Activated T-helper 1 cell treated with anti-CD3 and anti-CD28 coated beads, Interleukin-12 subunit alpha, Interleukin-12 subunit beta, Interleukin-2, Interleukin-4 antibody, amounts not matched to agents 30 ng/mL and 10 ng/mL and 1 ng/mL, durations not matched to agents 14 hours and 24 hours and 36 hours (primary cell): ENCODE measurements at places on chromosomes 13 and 19. TPM values are rescaled to one million over a fixed set of nuclear protein-coding genes. Genes with fewer than 3 reads are reported as not detected.

DNA sequence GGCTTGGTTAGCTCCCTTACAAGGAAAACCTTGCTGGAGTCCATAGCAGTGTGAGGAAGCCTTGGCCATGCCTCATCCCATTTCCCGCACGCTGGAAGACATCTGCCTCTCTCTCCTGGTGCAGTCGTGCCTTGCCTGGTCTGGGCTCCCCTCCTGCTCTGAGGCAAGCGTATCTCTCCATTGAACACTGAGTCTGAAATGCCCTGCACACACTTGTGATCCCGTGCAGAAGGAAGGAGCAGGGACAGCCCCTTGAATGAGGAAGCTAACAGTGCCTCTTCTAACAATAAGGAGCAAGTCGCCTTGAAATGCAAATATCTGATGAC is 407 bp upstream of the ZNF440 start:
- no peak for DNase-seq

DNA sequence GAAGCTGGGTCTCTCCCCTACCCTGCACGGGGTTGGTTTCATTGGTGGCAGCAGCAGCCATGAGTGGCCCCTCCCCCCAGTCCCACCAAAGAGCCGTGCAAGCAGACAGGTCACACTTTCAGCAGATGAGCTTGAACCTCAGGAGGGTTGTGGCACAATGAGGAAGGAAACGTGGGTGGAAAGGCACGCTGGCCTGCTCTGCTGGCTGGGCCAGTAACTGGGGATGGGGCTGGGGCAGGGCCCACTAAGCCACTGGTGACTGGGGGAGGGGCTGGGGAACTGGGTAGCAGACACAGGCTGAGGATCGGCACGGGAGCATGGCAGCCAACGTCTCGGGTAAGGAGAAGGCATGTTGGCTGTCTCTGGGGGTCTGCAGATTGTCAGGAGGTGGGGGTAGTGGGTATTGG is at the start of gene P2RY11:
TSS of gene P2RY11 (plus strand) at position 289 of the 407 bp plus-strand sequence. CDS start at position 318, 29 bp downstream.
- no peak for DNase-seq

GRCh38 chr19:23420824-23421223 is 25.6 kb upstream of the ZNF91 start:
- DNase-seq, result no peak

DNA sequence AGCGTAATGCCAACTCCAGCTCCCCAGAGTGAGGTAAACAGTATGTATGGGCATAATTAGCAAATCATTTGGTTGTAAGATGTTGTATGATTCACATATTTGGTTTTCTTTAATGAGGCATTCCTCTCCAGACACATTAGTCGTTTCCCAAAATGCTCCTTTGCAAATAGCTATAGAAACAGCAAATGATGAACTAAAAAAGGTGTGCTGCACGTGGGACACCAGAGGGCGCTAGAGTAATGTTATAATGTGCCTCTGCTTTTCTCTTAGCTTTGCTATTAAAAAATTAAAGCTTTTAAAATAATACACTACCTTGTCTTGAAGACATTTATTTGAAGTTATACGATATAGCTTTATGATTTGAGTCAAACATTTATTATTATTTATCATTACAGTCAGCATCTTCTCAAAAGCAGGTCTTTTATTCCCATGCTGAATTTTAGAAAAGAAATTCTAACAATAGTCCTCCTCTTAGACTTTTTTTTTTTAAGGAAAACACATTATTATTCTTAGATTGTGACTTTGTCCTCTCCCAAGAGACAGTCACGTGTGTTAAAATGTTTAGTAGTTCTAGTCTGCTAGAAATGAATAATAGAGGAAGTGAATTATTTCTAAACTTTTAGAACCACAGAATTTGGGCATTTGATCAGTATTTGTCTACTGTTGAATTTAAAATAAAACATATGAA is 121.6 kb upstream of the FRY start:
- peak; percentile 38 for DNase-seq

GRCh38 chr19:6571167-6571566 is 19.8 kb downstream of the CD70 start:
- DNase-seq, result no peak

GRCh38 chr13:47480951-47481350 is 520.1 kb downstream of the SUCLA2 start:
- DNase-seq, result no peak

The ZNF560 gene
- not detected in 2 replicates for total RNA-seq

GRCh38 chr13:23325191-23325590 is 108.3 kb downstream of the SACS start:
- DNase-seq, result no peak

The MEIS3 gene
- total RNA-seq, result not detected in 2 replicates

DNA sequence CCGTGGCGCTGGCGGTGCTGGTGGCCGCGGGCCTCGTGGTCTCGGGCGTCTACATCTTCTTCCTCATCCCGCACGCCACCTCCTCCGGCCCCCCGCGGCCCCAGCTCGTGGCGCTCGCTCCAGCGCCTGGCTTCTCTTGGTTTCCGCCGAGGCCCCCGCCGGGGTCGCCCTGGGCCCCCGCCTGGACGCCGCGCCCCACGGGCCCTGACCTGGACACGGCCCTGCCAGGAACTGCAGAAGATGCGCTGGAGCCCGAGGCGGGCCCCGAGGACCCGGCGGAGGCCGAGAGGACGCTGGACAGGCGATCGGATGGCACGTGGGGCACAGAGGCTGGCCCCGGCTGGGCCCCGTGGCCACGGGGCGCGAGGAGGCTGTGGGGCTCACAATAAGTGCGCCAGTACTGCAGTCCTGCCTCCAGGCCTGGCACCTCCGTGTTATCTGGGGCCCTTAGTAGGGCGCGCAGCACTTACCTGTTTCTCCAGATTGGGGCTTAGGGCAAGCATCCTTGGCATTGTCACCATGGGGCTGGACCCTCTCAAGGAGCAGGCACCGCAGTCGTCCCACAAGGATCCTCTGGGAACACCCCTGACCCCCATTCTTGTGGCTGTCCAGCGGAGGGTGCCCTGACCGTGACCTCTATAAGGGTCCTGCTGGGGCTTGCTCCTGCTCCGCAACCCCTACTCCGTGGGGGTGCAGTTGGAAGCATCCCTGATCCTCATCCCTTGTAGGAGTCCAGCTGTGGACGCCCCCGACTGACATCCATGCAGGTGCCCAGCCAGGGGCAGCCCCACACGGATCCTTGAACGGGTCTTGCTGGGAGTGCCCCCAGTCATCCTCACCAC is 1.5 kb downstream of the RNF225 start:
- no peak for DNase-seq

- no peak for DNase-seq
Observed at GRCh38 chr13:97224544-97225300, 2.6 kb downstream of the MBNL2 start.

DNA sequence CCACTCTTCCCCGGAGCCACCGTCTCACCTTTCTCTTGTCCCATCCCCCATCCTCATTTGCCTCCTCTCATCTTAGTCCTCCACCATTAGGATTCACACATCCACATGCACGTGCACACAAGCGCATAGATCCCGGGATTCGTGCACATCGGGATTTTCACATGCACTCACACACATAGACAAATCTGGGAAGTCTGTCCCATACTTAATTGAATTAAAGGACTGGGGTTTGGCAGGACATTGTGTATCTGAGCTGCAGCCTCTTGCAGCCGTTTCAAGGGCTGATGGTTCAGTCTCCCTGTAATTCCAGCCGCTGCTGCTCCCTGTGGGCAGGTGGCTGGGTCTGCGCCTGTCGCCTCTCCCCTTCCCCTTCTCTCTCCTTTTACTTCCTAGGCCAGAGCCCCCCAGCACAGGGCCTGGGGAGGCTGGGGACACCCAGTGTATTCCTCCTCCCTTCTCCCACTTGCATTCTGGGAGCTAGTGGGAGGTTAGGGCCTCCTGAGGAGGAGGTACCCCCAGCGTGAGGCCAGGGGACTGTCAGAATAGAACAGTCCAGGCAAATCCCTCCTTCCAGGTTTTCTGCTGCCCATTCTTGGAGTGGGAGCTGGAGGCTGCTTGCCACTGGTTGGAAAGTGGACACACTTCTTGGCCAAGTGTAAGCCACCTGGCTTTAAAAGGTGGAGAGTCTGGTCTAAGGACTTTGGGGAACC is 43.6 kb downstream of the LYL1 start:
- DNase-seq, result no peak

The FFAR3 gene
- 0.20 and 0.36 TPM in 2 replicates for total RNA-seq

DNA sequence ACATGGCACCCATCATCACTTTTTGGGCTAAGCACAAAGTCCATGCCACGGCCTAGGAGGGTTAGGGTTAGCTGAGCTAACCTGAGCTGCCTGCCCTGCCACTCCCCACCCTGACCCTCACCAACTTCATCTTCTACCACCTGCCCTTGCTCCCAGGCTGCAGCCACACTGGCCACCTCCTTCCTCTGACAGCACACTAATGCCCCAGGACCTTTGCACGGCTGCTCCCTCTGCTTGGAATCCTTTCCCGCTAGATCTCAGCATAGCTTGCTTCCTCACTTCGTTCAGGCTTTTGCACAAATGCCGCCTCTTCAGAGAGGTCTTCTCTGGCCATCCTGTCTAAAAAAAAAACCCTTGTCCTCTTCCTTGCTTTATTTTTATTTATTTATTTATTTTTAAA is 13.2 kb downstream of the SHANK1 start:
- DNase-seq, result no peak

DNA sequence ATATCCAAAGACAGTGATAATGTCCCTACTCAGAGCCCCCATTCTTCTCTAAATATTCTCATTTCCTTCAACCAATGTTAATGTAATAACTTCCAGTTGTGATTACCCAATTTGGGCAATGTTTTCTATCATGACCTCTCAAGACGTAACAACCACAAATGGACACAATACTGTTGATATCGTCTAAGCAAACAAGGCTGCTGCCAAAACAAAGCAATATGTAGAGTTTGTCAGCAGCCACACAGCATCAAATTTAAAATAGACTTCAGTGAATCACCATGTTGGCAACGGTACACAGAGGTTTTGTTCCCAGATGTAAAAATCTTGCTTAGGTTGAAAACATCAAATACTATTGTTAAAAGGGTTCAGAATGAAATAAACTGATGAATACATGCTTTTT is 205.1 kb downstream of the DACH1 start:
- no peak for DNase-seq

The AP3D1 gene
- 120 and 124 TPM in 2 replicates for total RNA-seq

GRCh38 chr13:46656786-46657185 is 103.8 kb downstream of the LRCH1 start:
- DNase-seq, result no peak

The PRMT1 gene
- 450 and 462 TPM in 2 replicates for total RNA-seq
